ENCODE measurements at places on chromosomes 5 and 9.

DNA sequence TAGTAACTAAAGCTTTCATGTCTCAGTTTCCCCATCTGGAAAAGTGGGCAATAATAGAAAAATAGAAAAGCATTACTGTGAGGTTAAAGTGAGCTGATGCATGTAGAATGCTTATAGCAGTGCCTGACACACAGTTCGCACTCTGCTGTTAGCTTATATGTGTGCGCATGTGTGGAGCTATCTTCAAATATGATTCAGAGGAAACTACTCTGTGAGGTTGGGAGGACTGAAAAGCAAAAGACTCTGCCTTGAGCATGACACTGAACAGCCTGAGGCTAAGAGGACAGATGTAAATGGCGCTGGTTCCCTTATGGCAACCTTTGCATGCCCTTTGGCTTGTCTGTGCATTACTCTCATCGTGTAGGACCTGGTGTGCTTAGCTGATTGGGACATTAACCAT is 19.4 kb downstream of the NTRK2 start:
- ATAC-seq = no peak

- no peak for ATAC-seq
Observed at GRCh38 chr5:34610546-34610945, 45.6 kb upstream of the RAI14 start.

DNA sequence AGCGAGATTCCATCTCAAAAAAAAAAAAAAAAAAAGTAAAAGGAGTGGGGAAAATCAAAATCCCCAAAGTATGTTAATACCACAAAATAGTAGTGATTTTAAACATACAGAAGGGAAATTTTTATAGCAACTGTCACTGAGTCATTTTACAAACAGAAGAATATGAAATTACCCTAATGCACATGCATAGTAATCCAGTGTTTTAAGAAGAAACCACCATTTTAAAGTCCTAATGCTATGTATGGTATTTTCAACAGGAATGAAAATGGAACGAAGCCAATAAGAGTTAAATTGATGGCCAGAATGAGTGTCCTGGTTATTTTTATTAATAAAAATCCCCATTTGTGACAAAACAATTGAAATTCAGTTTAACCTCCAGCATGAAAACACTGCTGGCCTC is 26.7 kb upstream of the NXNL2 start:
- no peak for ATAC-seq

- no peak for ATAC-seq
Observed at GRCh38 chr9:127184641-127185040, 62.2 kb upstream of the ANGPTL2 start.

GRCh38 chr5:56917534-56917933 is 8.1 kb downstream of the SETD9 start:
- no peak for ATAC-seq

DNA sequence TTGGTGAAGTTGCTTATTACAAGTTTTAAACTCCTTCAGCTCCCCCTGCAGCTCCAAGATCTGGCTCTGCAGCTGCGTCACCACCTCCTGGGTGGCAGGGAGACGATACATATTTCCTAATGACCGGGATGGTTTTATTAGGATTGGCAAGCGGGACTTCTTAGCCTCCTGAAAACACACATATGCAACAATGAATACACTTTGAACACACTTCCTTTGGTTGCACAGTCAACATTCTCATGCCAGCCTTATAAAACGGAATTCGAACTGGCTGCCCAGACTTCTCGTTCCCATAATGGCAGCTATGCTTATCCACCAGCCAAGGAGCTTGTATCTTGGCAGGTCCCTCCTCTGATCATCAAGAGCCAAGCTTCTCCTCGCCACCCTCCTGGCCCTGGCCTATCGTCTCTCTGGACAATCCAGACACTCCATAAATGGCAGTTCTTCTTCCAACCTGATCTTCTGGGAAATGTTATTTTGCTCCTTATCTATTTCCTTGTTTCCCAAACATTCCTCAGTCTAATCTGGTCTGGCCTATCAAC is 131.9 kb downstream of the CDK5RAP2 start:
- ATAC-seq = no peak

- ATAC-seq = no peak
Observed at GRCh38 chr9:83336706-83337105, 201.5 kb downstream of the FRMD3 start.

- no peak for ATAC-seq
Observed at GRCh38 chr9:112241491-112241890, 66.4 kb upstream of the SUSD1 start.

DNA sequence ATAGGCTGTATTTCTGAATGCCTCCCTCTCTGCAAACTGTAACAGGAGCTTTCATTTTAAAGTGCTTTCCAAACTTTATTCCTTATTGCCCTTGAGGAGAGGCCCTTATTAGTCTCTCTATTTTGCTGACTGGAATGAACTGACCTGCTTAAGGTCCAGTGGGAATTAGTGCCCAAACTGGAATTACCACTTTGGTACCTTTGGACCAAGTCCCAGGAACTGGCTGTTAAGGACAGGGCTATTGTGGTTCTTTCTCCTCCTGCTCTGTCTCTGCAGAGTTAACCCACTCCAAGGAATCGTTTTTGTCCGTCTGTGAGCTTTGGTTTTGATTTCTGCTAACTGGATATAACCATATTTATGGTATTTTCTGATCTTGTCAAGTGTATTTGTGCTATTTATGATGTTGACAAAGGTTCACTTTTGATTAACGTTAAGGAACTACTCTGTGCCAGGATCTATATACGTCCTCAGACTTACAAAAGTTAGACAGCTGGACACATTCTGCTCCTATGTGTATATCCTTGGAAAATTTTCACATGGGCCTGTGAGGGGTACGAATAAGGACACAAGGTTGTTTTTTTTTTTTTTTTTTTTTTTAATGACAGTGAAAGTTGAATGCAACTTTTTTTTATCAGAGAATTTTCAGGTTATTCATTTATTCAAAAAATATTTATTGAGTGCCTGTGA is 189.1 kb upstream of the ANKRD55 start:
- ATAC-seq = no peak

DNA sequence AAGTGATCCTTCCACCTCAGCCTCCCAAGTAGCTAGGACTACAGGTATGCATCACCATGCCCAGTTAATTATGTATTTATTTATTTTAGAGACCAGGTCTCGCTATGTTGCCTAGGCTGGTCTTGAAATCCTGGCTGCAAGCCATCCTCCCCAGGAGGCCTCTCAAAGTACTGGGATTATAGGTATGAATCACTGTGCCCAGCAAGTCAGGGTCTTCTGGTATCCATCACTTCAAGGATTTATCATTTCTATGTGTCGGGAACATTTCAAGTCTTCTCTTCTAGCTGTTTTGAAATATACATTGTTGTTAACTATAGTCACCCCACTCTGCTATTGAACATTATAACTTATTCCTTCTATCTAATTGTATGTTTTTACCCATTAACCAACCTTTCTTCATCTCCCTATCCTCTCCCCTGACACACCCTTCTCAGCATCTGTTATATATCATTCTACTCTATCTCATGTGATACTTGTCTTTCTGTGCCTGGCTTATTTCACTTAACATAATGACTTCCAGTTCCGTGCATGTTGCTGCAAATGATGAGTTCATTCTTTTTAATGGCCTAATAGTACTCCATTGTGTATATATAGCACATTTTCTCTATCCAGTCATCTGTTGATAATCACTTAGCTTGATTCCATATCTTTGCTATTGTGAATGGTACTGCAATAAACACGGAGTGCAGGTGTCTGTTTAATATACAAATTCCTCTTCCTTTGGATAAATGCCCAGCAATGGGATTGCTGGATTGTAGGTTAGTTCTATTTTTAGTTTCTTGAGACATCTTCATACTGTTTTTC is 26.4 kb downstream of the UTP15 start:
- no peak for ATAC-seq

DNA sequence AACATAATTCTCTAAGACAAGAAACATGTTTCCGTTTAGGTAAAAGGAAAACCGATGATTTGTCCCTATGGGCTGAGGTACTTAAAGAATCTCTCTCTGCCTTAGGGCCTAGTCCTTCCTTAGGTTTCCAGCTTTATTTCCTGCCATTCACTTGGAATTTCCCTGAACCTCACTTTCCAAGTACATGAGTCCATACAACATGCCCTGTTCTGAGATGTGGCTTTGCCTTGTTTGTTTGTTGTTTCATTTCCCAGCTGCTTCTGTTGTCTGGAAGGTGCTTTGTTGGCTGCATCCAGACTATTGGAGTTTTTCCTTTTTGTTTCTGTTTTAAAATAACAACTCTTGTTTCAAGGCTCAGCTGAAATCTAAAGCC is 95.2 kb downstream of the ALDH1A1 start:
- ATAC-seq = no peak
